Esophagus (tissue), 2 donors: ENCODE measurements at places on chromosomes 5 and 9. TPM values are rescaled to one million over a fixed set of nuclear protein-coding genes. Genes with fewer than 3 reads are reported as not detected.

CCDC180 gene
- 0.51 TPM for polyA plus RNA-seq

BTNL3 gene
- polyA plus RNA-seq, result 0.02 TPM

EPB41L4B gene
- polyA plus RNA-seq, result 1.3 TPM

PCDHA10 gene
- polyA plus RNA-seq, result 0.02 TPM

SLC25A2 gene
- 0.29 TPM for polyA plus RNA-seq

POU5F2 gene
- polyA plus RNA-seq, result 0.31 TPM

ENTREP1 gene
- polyA plus RNA-seq, result 6.4 TPM

OLFML2A gene
- 5.2 TPM for polyA plus RNA-seq

IFNB1 gene
- not detected for polyA plus RNA-seq

ITK gene
- polyA plus RNA-seq, result 0.58 TPM

PTGDS gene
- polyA plus RNA-seq, result 18.4 TPM

CSF1R gene
- 4.9 TPM for polyA plus RNA-seq

NKD2 gene
- polyA plus RNA-seq, result 4.5 TPM

TDRD7 gene
- 6.7 TPM for polyA plus RNA-seq

SPINK4 gene
- not detected for polyA plus RNA-seq

TMEM252 gene
- 0.06 TPM for polyA plus RNA-seq

HRCT1 gene
- 0.94 TPM for polyA plus RNA-seq

CCDC192 gene
- polyA plus RNA-seq, result not detected

TMC1 gene
- 10.3 TPM for polyA plus RNA-seq

NME5 gene
- polyA plus RNA-seq, result 0.39 TPM

NUTM2G gene
- not detected for polyA plus RNA-seq

PCDHGB4 gene
- polyA plus RNA-seq, result 0.36 TPM

UBE2R2 gene
- polyA plus RNA-seq, result 16.5 TPM

SOWAHA gene
- 0.18 TPM for polyA plus RNA-seq

FCN2 gene
- 0.04 TPM for polyA plus RNA-seq

LECT2 gene
- polyA plus RNA-seq, result not detected

NPR3 gene
- polyA plus RNA-seq, result 2.8 TPM

PPP3R2 gene
- polyA plus RNA-seq, result not detected

RALGDS gene
- 47.8 TPM for polyA plus RNA-seq

SSNA1 gene
- 104 TPM for polyA plus RNA-seq

CHSY3 gene
- 0.14 TPM for polyA plus RNA-seq
